ENCODE measurements at places on chromosomes 3 and 15.
A peak's percentile ranks its signal among the peaks of the same experiment; 100 is the strongest.

DNA sequence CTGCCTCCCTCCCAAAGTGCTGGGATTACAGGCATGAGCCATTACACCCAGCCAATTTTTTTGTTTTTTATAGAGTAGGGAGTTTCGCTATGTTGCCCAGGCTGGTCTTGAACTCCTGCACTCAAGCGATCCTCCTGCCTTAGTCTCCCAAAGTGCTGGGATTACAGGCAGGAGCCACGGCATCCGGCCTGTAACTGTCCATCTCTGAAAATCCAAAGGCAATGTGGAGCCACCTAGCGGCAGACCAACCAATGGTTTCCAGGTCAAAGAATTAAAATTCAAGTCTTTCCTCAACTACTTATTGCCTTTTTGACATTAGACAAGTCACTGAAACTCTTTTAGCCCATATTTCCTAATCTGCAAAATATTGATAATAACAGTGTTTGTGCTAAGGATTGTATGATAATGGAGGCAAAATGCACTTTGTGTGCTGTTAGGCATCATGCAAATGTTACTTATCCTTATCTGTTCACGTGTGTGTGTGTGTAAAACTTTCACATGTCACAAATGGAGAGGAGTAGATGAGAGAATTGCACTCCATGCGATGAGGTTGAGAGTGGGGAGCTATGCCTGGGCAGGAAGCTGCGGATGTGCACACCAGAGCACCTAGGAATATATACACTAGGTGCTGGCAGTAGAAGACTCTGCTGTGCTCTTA lies 48.7 kb downstream of the COL8A1 start:
- peak; percentile 12 for DNase-seq

DNA sequence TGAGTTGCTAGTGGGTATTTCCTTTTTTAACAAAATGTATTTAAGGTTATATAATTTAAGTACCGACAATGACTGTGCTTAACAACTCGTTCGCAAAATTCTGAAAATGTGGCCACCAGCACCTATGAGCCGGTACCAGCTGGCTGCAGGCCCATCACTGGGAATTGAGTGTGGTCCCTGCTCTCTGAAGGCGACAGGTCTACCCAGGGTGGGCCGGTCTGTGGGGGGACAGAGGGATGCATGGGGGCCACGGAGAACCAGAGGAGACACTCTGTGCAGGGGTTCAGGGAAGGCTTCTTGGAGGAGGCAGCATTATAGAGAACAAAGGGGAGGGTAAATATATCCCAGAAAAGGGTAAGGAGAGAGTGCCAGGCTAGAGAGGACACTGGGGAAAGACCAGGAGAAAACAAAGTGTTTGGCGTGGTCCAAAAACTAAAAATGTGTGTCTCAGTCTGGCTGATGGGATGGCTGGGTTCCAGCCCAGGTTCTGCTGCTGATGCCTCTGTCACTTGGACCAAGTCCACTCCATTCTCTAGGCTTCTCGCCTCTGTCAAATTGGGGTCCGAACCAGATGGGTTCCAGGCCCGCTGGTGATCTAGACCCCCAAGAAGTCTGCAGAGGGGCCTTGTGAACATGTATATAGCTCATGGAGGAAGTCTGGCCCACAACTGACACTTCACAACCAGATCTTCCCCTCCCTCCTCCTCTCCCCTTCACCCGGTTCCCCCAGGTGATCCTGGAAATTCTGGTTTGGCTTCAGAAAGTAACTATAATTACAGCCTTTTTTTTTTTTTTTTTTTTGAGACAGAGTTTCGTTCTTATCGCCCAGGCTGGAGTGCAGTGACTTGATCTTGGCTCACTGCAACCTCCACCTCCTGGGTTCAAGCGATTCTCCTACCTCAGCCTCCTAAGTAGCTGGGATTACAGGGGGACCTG lies 10.7 kb upstream of the CYP11A1 start:
- no peak for DNase-seq

GRCh38 chr3:144033240-144033589 lies 61.6 kb downstream of the DIPK2A start:
- DNase-seq = no peak

- no peak for DNase-seq
Observed at GRCh38 chr3:127702151-127702578, 29.4 kb downstream of the ABTB1 start.

DNA sequence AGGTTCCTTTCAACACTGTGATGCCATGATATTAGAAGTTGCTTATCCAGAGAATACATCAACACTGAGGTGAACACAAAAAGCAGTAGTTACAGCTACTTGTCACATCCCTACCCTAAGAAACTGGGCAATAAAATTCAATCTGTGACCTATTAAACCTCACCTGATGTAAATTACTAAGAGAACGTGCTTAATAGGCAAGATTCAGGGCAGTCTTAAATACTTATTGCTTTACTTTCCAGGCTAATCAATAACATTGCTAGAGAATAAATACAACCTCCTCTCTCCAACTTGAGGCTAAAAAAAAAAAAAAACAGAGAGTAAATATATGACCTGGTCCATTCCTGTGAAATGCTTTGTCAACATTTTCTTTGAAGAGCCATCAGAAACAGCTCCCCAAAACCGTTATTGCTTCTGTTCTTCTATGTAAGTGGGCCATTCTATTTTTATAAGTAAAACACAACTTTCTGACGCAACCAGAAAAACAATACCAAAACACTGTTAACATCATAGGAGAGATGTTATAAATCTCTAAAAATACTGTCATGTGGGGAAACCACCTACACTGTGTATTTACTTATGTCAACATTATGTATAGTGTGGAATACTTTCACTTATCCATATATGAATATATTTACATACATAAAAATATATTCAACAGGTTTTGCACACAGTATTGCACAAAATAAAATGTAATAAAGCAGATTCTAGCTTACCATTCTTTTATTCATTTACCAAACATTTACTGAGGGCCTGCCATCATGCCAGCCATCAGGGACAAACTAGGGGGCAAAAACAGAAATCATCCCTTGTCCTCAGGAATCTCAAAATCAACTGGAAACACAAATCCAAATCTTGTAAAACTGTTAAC lies 2.7 kb downstream of the NKIRAS1 start:
- no peak for DNase-seq

GRCh38 chr15:51251556-51251955 lies 86.8 kb downstream of the CYP19A1 start:
- no peak for DNase-seq

DNA sequence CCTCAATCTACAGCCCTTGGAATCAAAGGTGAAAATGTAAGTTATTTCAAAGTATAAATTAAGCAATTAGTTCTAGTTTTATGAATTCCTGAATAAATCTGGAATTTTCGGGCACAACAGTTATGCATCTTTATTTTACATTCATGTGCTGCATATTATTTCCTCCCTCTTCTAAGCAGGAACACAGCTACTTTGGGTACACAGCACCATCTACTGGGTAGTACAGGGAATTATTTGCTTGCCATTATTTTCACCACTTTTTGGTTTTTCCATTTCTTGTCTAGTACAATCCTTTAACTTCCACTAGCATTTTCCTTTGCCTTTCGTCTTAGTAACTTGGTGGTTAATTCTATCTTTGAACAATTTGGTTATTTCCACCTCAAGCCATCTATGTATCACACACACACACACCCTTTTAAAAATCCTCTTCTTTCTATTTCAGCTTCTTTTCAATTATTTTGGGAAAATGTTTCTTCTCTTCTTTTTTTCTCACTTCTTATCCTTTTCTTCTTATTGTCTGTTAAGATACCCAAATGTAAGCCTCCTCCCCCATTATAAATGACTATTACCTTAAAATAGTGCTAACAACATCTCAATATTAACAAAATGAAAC lies 451.0 kb downstream of the MFSD1 start:
- DNase-seq = no peak

GRCh38 chr3:39433642-39434041 lies 27.1 kb downstream of the RPSA start:
- no peak for DNase-seq

GRCh38 chr3:119080364-119080763 lies 45.7 kb upstream of the IGSF11 start:
- DNase-seq = no peak

DNA sequence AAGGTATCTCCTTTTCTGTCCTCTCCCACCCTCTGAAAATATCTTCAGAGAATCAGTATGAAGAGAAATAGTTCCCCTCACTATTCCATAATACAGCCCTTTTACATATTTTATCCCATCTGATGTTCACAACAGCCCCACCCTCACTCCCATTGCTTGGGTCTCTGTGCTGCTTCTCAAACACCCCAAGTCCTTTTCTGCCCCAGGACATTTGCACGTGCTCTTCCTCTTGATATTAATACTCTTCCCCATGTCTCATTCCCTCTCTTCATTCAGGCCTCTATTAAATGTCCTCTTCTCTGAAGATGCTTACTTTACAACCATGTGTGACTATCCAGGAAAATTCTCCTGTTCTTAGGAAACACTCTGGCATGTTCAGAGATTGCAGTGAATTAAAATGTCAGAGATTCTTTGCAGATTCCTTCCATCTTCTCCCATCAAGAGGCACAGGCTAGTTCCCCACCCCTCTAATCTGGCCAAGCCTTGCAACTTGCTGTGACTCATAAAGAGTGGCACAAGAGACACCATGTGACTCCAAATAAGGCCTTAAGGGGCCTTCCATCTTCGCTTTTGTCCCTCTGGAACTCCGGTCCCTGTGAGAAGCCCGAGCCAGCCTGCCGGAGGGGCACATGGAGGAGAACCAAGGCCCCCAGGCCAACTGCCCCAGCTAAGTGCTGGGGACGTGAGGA lies 128.5 kb downstream of the CHSY1 start:
- DNase-seq = no peak

DNA sequence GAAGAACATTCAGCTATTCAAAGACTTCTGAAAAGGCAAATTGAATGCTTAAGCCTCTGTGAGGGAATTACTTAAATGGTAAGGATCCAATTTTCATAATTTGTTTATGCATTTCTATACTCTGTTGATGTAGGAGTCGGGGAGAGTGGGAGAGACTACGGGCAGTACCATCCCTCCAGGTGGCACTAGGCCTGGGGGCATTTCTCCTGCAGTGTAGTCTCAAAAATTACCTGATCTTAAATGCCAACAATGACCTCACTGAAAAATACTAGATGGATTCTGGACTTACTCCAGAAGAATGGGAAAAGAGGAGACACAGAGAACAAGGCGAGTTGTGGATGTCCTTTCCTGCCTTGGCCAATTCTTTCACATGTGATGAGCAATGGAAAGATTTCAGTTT lies 77.8 kb upstream of the PLXND1 start:
- no peak for DNase-seq

GRCh38 chr3:118734664-118735063 lies 300.0 kb downstream of the IGSF11 start:
- no peak for DNase-seq

DNA sequence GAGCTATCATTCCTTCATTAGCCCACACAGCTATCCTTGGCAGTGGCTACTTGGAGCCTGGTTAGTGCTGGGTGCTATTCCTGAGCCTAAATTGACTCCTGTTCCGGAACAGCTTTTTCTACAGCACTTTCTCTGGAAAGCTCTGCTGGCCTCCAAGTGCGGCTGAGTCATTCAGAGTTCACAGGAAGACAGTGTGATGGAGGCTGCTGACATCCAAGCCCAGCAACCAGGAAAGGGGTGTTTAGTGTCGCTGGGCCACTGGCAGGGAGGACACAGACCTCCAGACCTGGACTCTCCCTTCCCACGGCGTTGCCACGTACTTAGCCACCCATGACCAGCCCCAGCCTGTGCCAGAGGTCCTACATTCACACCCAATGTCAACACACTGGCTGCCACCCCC lies 28.7 kb downstream of the CACNA2D2 start:
- no peak for DNase-seq
